MG63 (cell line): ENCODE measurements at places on chromosomes 4 and X. TPM values are rescaled to one million over a fixed set of nuclear protein-coding genes. Genes with fewer than 3 reads are reported as not detected.

DNA sequence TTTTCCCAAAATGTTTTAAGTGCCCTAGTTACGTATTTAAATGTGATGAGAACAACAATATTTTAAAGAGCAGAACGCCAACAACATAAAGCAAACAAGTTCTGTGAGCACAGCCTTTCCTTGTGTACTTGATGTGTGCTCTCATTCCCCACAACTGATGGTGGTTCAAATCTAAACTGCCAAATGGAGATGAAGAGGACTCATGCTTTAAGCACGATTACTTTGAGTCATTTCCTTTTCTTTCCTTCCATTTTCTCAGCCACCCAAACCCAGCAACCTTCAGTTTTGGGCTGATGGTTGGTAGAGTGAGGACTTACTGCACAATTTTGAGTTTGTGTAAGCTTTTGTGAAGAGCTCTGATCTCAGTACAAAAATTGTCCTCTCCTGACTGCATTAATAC, 1.7 kb downstream of the NSD2 start:
- no peak for DNase-seq

MAGEA12 gene
- not detected in 2 replicates for total RNA-seq

DNA sequence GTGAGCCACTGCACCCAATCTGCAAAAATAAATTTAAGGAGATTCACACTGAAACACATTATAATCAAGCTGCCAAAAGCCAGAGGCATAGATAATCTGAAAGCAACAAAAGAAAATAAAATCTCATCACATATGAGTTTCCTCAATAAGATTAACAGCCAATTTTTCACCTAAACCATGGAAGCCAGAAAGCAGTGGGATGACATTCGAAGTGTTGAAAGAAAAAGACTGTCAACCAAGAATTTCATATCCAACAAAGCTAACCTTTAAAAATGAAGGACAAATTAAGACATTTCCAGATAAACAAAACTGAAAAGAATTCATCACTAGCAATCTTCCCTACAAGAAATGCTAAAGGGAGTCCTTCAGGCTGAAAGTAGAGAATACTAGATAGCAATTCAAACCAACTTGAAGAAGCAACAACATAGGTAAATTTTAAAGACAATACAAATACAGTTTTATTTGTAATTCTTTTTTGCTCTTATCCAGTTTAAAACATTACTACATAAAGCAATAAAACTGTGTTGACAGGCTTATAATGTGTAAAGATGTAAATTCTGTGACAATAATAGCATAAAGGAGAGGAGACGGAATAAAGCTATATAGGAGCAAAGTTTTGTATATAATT, 23.1 kb upstream of the KLHL8 start:
- no peak for DNase-seq

- DNase-seq: no peak
These were observed 254.7 kb downstream of the AFF2 start for GRCh38 chrX:148755111-148755510.

- DNase-seq: no peak
These were observed 8.2 kb downstream of the MID1 start for GRCh38 chrX:10612215-10612614.

DNA sequence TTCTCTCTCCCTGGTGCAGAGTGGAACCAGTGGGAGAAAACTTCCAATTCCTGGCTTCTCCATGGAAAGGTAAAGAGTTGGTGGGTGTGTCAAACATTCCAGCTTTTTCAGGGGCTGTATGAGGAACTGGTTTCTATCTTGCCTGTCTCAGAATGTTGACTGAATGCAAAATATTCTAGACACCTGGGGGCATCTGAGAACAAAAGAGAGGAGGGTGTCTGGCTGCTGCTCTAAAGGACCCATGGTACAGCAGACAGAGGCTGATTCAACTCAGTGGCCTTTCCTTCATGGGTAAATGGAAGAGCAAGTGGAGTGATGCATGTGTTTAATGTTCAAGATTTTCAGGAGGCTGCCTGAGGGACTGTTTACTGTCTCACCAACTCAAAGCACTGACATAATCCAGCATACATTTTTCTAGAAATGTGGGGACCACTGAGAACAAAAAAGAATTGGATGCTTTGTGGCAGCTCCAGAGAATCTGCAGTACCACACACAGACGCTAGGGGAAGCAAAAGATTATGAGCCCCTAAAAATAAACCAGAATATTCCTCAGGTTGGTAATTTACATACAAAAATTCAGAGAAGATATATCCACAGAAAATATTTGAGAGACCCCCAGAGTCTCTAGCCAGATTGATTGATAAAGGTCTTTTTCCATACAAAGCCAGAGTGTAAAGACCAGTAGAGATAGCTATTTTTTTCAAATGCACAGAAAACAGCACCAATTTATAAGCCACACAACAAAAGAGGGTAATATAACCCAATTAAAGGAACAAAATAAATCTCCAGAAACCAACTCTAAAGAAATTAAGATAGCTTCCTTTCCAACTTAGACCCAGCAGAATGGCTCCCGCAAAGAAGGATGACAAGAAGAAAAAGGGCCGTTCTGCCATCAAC, 48.0 kb upstream of the STARD8 start:
- no peak for DNase-seq

- DNase-seq: no peak
These were observed 350.4 kb downstream of the SPRY1 start for GRCh38 chr4:123747016-123747415.

DNA sequence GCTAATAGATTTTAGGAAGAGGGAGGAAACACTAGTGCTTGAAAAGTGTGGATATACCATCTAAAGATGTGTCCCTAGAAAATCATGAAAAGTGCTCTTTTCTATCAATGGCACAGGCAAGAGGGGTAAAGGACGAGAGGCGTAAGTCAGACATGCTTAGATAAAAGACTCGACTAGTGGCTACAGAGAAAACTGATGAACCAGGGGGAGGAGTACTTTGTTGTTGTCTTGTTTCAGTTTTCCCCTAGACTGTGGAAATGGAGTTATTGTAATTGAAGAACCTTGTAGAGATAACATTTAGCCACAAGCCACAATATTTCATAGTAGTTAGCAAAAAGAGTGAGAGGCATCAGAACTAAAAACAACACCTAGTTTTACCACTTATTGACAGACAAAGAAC, 21.4 kb downstream of the GALNTL6 start:
- DNase-seq: no peak

DNA sequence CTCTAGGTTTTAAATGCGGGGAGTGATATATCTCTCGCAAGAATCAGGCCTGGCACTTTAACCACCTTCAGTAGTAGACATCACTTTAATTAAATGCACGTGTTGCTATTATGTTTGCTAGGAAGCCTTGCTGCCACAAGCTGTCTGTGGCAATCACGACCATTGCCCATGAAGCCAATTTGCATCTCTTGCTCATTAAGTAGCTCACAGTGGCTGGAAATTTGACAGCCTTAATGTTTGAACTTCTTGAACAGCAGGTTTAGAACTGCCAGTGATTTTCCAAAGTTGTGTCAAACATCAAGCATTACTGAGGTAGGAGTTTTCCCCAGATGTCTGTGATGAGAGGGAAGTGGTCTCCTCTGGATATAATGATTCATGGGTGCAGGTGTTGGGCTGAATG, 642.3 kb upstream of the CPEB2 start:
- DNase-seq: no peak

GRCh38 chrX:120380699-120381098, 18.8 kb downstream of the ATP1B4 start:
- no peak for DNase-seq

MAGEH1 gene
- total RNA-seq: 24.2 and 31.5 TPM in 2 replicates

- no peak for DNase-seq
These were observed 280.0 kb upstream of the PCDH18 start for GRCh38 chr4:137812258-137812657.

STIM2 gene
- total RNA-seq: 15.7 and 19.7 TPM in 2 replicates

NMU gene
- total RNA-seq: not detected in 2 replicates

BEX4 gene
- not detected in 2 replicates for total RNA-seq

FAT1 gene
- total RNA-seq: 6.4 and 10.6 TPM in 2 replicates

- no peak for DNase-seq
These were observed 190.2 kb downstream of the SMIM20 start for GRCh38 chr4:26104056-26104685.

GRCh38 chr4:94411296-94411695, 40.4 kb upstream of the PDLIM5 start:
- DNase-seq: no peak

RPS6KA6 gene
- not detected in 2 replicates for total RNA-seq

LONRF3 gene
- not detected in 2 replicates for total RNA-seq

- no peak for DNase-seq
These were observed 82.5 kb upstream of the MSX1 start for GRCh38 chr4:4776934-4777333.

GRCh38 chr4:17347445-17347844, 164.4 kb downstream of the QDPR start:
- peak; percentile 2 for DNase-seq

DNA sequence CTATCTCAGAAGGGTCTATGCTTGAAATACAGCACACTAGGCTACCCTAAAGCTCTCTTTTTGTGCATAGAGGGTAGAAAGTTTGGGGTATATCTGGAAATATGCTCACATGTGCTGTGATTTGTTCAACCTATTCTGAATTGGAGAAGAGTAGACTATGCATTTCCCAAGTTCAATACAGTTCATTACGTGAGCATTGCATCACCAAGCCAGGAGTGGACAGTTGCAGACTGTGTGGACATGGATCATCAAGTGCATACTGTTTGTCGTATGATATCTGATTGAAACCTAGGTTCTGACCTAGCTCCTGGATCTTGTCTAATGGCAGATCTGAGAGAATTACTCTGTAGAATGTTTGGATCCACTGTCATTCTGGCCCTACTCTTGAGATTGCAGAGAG, 161.1 kb downstream of the FRAS1 start:
- no peak for DNase-seq

DNA sequence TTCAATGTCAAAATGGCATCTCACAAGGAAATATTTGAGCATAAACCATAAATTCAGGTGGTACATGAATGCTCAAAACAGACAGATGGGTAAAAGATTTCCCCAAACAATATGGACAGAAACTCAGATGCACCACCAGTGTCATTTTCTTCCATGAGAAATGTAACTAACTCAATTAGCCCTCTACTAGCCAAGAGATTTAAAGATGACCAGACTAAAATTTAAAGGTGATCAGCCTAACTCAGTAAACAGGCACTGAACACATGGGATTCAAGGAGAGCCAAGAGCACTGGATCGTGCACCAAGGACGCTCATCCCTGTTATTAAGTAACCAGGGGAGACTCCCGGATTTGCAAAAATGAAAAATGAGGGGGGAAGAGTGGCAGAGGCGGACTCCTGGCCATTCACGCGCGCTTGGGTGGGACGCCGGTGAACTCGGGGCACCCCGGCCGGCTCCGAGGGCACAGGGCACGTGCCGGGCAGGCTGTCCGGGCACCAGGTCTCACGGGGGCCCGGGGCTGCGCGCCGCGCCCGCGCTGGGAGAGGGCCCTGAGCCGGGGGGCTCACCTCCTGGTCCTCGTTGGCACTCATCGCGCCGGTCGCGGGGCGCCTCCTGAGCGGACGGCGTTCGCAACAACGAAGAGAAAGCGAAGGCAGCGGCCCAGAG, 490 bp downstream of the RWDD4 start:
- DNase-seq: peak; percentile 33

DNA sequence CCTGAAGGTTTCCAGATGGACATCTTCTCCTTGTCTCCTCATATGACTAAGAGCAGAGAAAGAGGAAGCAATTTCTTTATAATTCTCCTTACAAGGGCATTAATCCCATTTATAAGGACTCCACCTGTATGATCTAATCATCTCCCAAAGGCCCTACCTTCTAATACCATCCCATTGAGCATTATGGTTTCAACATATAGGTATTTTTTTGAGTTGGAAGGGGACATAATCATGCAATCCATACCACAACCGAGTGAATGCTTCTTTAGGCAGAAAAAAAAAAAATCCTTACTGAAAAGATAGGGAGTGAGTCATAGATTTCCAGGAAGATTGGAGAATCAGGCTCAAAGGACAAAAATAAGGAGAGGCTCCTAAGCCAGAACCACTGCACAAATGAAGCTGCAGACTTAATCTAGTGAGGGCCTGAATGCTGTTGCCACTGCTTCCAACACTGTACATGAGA, 312.5 kb upstream of the HS3ST1 start:
- DNase-seq: no peak

DNA sequence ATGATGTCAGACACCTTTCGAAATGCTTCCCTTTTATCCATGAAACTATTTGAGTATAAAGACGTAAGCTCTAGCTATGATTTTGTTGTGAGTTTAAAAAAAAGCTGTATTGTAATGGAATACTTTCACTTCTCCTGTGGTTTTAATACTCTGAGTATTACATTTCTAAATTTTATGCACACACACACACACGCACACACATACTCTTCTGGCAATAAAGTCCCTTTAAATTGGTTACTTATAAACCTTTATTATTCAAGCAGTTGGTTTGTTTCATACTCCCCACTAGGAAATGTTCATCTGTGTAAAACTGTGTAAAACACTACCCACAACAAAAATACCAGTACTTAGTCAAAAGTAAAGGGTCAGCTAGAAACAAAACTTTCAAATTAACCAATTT, 18.2 kb downstream of the VAMP7 start:
- DNase-seq: no peak

- DNase-seq: no peak
These were observed 19.2 kb upstream of the WFS1 start for GRCh38 chr4:6250235-6250983.

DNA sequence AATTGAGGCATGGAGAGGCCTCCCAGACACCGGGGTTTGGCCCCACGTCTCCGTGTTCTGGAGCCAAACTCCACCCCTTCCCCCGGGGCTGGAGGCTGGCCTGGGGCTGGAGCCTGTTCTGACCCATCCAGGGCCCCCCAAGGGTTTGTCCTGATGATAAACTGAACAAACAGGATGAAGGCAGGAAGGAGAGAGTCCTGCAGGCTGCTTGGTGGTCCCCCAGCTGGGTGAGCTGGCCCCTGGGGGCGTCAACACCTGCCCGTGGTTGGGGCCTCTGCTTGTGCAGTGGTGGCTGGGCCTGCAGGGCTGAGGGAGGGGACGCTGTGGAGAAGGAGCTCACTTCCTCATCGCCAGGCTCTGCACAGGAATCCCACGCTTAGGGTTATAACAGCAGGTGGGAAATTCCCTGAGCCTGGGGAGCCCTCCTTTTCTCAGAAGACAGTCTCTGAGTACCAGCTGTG, 2.3 kb downstream of the SH3TC1 start:
- no peak for DNase-seq

DNA sequence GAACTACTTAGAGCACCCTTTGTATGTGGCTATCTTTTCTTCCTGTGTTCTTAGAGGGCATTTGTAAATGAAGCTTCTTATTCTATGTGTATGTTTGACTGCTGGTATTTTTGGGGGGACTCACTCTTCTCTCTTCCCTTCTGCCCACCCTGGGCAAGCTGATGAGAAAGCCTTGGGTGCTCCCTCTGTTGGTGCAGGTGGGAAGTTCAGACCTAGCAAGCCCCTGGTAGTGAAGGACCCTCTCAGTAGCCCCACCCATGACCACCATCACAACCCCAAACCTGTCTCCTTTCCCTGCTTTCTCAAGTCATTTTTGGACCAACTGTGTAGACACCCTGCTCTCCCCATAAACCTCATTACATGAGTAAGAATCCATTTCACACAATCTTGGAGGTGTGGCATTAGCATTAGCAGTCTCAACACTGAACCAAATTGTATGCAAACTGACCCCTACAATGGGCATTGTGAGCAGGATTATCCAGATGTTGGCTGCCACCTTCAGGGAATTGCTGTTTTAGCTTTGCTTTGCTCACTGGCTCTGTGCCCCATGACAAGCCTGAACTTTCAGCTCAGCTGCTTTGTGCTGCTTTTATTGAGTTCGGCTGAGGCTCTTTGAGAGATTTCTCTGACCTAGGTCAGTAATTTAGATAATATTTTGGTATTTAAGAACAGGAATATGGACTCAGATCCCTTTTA, 27.9 kb downstream of the TRIM61 start:
- peak; percentile 55 for DNase-seq
